ENCODE measurements at places on chromosomes 5 and 9. TPM values are rescaled to one million over a fixed set of nuclear protein-coding genes. Genes with fewer than 3 reads are reported as not detected.

Gene PRDM9
- total RNA-seq: not detected

Gene NUDT12
- 9.2 TPM for total RNA-seq

Gene OR1Q1
- not detected for total RNA-seq

Gene NSMF
- 10.4 TPM for total RNA-seq

Gene PCDHB10
- 0.28 TPM for total RNA-seq

Gene MCTP1
- 4.7 TPM for total RNA-seq

Gene FOXD4
- 0.28 TPM for total RNA-seq

Gene PPP6C
- 9.4 TPM for total RNA-seq

Gene LHX3
- total RNA-seq: not detected

Gene RASEF
- total RNA-seq: 0.14 TPM

Gene TMOD1
- 0.57 TPM for total RNA-seq

Gene SPINK13
- total RNA-seq: 2.4 TPM

Gene PCDHB14
- 0.85 TPM for total RNA-seq

Gene RNF180
- 0.74 TPM for total RNA-seq

Gene NR2F1-AS1
- 45.1 TPM for total RNA-seq

Gene SLC6A7
- not detected for total RNA-seq

Gene PCDHGB5
- total RNA-seq: 15.9 TPM
